Pulmonary artery endothelial cell (primary cell): ENCODE measurements at places on chromosomes 3 and 15. TPM values are rescaled to one million over a fixed set of nuclear protein-coding genes. Genes with fewer than 3 reads are reported as not detected.

DNA sequence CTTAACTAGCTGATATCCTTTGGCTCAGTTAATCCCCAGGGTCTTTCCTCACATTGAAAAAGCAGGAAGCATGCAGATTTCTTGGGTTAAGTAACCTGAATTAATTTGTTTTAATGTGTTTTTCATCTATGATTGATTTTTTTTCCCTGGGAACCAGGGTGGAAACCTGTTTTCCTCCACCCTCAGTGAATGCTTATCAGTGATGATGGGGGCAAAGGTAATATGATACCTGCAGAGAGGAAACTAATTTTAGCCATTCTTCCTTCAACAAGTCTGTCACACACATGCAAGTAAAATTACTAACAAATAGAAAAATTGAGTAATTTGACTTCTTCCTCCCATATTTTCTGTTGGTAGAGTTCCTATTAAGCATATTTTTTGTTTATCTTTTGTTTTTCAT lies 5.9 kb downstream of the CASR start:
- DNase-seq: no peak

GRCh38 chr3:149215515-149215914 lies 6.1 kb downstream of the CP start:
- no peak for DNase-seq

DNA sequence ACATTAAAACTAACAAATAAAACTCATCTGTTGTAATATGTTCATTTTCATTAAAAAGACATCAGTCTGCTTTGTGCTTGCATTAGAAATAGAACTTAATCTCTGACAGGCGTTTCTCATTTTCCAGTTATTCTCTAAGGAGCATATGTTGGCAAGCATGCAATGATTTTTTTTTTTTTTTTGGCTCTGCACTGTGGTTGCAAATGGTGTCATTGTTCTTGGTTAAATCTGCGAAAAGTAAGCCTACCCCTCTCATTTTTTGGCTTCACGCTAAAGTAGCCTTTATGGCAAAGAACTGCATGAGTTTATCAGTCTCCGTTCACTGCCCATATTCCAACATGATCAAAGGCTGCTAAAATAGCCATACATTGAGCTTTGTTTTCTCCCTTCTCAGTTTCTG lies 403.2 kb downstream of the MECOM start:
- DNase-seq: no peak

DNA sequence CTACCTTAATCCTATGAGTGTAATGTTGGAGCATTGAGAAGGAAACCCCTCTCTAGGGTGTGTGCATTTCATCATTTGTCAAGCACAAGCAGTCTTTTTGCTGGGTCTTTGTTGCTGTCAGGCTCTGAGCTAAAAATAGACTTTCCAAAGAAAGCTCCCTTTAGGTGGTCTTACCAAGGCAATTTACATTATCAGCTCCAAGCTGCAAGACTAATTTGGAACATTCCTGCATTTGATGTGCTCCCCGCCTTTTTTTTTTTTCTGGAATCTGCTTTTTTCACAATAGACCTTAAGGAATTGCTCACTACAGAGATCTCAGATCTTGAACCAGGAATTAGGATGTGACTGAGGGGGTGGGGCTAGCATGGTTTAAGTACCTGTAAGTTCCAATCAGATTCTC lies 60.6 kb upstream of the STAC start:
- DNase-seq: no peak

GRCh38 chr3:33704891-33705290 lies 13.2 kb downstream of the CLASP2 start:
- no peak for DNase-seq

DNA sequence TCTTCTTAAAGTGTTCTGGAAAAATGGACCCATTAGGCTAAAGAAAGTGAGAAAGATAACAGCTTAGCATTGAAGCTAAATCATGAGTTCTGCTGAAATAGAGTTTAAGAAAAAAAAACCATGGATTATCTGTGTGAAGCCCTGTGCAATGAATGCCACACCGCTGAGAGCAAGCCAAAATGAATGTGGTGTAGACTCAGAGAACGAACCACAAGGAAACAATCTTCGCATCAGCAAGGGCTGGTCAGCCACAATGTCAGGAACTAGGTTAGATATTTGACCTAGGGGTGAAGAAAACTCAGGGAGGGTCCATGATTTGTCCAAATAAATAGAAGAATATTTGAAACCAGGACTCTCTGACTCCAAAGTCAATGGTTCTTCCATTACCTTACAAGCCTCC lies 91.4 kb upstream of the MEX3B start:
- no peak for DNase-seq

DNA sequence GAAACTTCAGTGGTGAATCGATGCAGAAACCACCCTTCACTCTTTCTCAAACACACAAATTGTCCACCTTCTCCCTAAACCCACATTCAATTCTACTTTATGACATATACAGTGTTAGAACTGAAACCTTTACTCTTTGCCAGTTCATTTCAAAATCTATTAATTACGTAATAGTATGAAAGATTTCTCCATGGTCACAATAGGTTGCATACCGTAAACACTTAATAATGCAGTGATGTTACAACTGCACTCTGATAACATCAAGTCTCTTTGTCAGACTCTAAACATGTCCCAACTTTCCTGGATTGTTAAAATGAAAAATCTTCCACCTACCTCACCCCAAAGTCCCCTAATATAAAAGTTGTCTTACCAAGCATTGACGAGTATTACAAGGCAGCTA lies 111.8 kb upstream of the PROK2 start:
- DNase-seq: no peak

DNA sequence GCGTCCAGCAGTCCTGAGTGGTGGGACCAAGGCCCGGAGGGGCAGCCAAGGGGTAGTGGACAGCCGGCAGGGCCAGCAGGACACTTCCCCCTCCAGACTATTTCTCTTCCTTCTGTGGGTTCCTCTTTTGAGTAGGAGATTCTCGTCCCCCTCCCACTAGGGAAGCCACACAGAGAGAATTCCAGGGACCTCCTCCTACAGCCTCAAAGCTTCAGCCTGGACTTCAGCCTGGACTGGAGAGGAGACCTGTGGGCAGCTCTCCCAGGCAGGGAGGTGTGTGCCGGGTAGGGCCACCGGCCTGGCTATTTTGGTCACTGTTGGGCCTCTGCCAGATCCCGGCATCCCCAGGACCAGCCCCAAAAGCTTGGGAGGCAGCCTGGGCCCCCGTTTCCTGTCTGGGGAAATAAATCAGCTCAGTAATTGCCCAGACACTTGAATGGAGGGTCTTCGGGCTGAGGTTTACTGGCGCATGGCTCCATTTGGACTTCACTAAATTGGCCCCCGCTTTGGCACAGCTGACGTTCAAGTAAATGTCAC lies 1.3 kb downstream of the SLC6A6 start:
- DNase-seq: no peak

GRCh38 chr3:38270606-38271005 lies 5.0 kb downstream of the SLC22A13 start:
- no peak for DNase-seq

- DNase-seq: no peak
Observed at GRCh38 chr3:197303452-197303851, 5.0 kb upstream of the DLG1 start.

- DNase-seq: no peak
Observed at GRCh38 chr15:39239562-39239961, 341.3 kb upstream of the THBS1 start.

DNA sequence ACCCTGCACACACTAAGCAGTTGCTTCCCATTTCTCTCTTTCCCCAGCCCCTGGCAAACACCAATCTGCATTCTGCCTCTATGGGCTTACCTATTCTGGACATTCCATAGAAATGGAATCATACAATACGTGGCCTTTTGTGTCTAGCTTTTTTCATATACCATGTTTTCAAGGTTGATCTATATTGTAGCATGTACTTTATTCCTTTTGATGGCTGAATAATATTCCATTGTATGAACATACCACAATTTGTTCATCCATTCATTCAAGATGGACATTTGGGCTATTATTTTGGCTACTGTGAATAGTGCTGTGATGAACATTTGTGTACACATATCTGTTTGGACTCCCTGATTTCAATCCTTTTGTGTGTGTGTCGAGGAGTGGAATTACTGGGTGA lies 18.1 kb upstream of the ADAMTS9 start:
- DNase-seq: no peak

Gene RLBP1
- total RNA-seq: not detected in 2 replicates

Gene SFMBT1
- 4.0 and 4.4 TPM in 2 replicates for total RNA-seq

Gene AQR
- 23.8 and 31.0 TPM in 2 replicates for total RNA-seq

Gene ZNF385D
- total RNA-seq: 0.79 and 1.2 TPM in 2 replicates

Gene CELSR3
- total RNA-seq: 0.18 and 0.20 TPM in 2 replicates

Gene TRPM1
- total RNA-seq: 0.25 and 0.26 TPM in 2 replicates

Gene NPAP1
- not detected in 2 replicates for total RNA-seq

Gene CFAP100
- not detected in 2 replicates for total RNA-seq

Gene NOX5
- total RNA-seq: under 0.01 TPM in 1 of 2 replicates, not detected in the other

Gene AMIGO3
- not detected in 2 replicates for total RNA-seq

Gene DCUN1D1
- 24.7 and 36.4 TPM in 2 replicates for total RNA-seq
